ENCODE measurements at places on chromosomes 12 and 14.
A peak's percentile ranks its signal among the peaks of the same experiment; 100 is the strongest.

DNA sequence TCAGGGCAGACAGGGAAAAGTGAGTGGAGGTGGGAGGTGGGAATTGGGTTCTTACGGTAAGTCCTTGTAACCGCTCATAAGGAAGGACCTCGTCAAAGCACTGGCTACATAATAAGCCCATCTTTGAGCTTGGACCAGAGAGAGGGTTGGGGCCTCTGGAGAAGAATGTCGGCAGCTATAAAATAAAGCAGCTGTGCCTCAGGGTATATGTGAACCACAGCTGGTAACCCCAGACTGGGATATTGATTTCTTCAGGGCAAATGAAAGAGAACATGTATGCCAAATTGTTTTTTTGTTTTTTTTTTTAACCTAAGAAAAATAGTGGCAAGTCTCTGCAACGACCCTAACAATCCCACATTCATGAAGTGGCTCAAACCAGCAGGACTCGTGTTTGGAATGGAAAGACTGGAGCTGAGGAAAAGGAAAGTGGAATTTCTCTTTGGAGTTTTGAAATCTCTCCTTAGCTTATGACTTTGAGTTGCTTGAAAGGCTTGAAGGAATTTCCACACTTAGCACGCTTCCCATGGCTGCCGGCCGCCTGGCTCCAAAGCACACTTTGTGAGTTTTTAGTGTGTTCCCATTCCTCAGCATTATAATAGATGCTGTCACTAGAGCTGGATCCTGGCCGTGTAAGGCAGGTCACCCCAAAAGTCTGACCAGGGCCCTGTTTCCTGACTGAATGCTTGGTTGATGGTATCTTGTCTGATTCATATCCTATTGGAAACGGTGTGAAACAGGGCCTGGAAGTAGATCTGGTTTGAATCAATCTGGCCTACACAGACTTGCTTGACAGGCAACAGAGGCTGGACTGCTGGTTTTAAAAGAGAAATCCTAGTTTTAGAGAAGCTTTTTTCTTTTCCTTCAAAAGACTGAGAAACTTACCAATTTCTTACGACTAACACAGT, 244.7 kb downstream of the MSRB3 start:
- peak; percentile 20 for DNase-seq

DNA sequence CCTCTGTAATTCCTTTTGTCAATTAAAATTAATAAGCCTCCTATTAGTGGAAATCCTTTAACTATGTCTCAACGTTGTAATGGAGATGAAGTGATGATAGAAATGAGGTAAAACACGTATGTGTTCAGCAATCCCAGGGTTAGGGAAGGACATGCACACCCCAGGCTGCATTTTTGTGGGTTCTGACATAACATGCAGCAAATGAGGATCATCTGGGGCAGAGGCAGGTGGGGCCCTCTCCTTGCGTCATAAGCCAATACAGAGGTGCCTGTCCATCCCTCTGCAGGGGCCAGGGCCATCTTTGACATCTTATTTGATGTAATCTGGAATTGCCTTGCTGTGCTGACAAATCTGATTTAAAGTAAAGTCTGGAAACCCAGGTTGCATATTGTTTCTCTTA, 73.2 kb downstream of the MYRFL start:
- peak; percentile 46 for DNase-seq

DNA sequence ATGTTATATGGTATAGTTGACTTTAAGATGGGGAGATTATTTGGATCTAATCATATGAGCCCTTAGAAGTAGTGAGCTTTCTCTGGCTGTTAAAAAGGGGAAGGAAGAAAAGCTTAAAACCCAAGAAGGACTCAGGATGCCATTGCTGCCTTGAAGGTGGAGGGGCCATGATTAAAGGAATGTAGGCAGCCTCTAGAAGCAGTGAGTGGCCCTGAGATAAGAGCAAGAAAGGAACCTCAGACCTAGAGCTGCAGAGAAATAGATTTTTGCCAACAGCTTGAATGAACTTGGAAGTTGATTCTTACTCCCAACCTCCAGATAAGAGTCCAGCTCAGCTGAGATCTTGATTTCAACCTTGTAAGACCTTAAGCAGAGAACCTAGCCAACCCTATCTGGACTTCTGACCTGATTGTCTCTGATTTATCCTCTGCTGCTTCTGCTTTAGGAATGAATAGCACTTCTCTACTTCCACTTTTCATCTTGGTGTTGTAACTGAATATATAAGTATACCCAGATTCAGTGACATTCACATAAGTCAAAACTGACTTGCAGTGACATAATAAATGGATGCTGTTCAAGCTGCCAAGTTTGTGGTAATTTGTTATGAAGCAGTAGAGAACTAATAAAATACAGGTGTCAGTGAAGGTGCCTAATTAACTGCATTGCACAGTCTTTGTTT, 33.5 kb downstream of the RAD51B start:
- no peak for DNase-seq

- peak; percentile 94 for DNase-seq
These were observed 139.5 kb downstream of the CHST11 start for GRCh38 chr12:104596134-104596799.

GRCh38 chr12:125089083-125089482, 23.8 kb downstream of the AACS start:
- no peak for DNase-seq

- peak; percentile 92 for DNase-seq
These were observed 52.6 kb upstream of the VPS33A start for GRCh38 chr12:122318607-122319605.

DNA sequence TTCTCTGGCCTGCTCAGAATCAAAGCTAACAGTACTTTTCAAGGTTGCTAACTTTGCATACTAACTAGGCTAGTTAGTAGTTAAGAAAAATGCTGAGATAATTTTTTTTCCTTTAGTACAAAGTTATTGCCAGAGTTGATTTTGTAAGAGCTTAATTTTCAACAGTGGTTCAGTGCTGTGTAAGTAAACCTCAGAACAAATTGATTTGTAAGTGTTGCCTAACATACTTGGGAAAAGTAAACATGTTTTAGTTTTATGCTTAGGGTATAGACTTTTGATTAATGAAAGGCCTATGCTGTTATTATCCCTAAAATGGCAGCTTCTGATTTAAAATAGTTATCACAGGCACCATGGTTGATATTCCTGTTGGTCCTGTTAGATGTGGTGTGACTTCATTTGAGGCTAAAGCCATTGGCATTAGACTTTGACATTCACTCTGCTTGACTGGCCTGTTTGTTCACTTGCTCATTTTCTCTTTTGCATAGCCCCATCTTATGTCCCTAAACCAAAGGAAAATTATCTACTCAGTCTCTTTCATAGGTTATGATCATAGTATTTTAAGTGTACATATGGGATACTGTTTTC, 5.2 kb downstream of the CMAS start:
- no peak for DNase-seq

DNA sequence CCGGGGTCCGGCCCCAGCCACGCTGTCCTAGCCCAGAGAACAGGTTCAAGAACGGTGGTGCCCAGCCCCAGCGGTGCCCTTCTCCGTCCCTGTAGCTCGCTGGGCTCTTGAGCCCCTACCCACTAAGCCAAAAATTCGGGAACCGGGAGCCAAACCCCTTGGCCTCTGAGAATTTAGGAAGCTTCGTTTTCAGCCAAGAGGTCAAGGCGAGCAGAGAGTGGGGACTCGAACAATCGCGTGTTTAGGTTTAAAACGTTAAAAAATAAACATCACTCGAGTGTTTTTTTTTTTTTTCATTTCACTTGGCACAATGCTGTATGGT, 6.2 kb downstream of the SIX1 start:
- DNase-seq: no peak

DNA sequence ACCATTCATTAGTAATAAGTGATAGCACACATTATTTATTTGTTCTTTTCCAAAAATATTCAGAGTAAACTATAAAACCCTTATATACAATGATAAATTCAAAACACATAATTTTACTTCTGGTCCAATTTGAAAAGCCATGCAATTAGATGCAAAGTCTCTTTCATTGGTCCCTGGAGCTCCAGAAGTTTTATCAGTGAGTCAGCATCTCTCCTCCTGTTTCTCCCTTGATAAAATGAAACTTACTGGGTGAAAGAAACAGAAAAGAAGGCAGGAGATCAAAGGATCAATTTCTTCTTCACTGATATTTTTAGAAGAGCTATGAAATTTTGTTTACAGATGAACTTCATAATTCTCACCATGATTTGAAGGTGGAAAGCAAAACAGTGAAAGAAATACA, 47.5 kb downstream of the IFNG start:
- no peak for DNase-seq

DNA sequence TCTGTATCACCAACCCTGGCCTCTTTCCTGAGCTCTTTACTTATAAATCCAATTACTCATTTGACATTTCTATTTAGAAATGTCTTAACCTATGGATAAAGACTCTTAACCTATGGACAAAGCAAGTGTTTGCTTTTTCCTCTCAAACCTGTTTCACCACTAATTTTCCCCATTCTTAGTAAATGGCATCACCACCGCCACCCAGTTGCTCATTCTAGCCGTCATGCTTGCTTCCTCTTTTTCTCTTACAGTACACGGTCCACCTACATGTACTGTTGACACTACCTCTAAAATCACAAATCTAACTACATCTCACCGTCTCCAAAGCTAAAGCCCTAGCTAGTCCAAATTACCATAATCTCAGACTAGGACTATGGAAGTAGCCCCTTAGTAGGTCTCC, 60.0 kb downstream of the CAPS2 start:
- DNase-seq: no peak

DNA sequence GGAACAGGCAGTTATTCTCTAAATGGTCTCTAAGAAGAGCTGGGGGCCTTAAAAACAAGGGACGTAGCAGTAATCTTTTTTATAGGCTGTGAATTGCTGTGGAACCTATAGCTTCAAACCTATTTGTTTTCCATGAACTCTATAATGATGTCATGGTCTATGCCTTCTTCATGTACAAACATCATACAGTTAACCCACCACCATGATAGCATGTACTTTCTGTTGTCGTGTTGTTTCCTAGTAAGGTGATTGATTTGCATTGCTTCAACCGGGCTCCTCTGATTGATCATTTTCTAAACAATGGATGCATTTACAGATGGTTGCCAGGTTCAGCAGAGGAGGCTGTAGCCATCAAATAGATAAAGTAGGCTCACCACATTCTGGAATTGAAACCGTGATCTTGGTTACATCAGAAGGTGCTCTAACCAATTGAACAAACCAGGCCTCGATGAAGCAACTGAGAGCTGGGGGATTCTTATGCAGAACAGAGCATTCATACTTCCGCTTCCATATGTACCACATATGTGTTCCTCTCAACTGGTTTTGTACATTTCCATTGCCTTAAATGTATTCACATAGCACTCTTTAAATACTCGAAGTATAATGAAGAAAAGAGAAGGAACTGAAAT, 25.6 kb upstream of the PCNX1 start:
- no peak for DNase-seq

GRCh38 chr12:58502841-58503240, 417.5 kb downstream of the LRIG3 start:
- no peak for DNase-seq

- peak; percentile 52 for DNase-seq
These were observed 799 bp downstream of the SLC38A6 start for GRCh38 chr14:60981633-60982455.

- DNase-seq: no peak
These were observed 76.0 kb downstream of the CAND1 start for GRCh38 chr12:67344979-67345710.

GRCh38 chr14:30678926-30679431, 56.9 kb downstream of the SCFD1 start:
- DNase-seq: no peak

GRCh38 chr14:83632375-83632774, 1897.6 kb upstream of the FLRT2 start:
- DNase-seq: no peak

- DNase-seq: no peak
These were observed 884 bp downstream of the GPD1 start for GRCh38 chr12:50104417-50105366.

GRCh38 chr14:53953828-53954550, 2.6 kb downstream of the BMP4 start:
- peak; percentile 20 for DNase-seq

DNA sequence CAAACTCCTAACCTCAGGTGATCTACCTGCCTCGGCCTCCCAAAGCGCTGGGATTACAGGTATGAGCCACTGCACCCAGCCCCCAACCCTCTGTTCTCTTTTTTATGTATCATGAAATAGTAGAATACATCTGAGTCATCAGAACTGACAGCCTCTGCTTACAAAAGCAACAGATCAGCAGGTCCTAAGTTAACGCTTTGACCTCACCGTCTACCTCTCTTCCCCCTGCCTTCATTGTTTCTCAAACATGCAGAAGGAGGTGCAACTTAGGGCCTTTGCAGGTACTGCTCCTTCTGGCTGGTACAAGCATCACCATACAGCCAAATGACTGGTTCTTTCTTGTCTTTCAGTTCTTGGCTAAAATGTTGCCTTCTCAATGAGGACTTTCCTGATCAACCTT, 249.2 kb downstream of the PAWR start:
- DNase-seq: no peak

DNA sequence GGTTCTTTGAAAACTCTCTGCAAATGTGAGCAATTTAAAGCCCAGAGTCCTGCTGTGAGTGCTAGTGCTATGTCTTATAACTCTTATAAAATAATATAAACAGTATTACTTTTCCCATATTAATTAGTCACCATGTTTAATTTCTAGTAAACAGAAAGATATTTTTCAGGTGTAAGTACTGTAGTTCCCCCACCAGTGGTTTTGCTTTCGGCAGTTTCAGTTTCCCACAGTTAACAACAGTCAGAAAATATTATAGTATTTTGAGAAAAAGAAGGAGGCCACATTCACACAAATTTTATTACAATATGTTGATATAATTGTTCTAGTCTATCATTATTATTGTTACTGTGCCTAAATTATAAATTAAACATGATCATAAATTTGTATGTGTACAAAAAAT, 800.5 kb downstream of the LRFN5 start:
- no peak for DNase-seq

DNA sequence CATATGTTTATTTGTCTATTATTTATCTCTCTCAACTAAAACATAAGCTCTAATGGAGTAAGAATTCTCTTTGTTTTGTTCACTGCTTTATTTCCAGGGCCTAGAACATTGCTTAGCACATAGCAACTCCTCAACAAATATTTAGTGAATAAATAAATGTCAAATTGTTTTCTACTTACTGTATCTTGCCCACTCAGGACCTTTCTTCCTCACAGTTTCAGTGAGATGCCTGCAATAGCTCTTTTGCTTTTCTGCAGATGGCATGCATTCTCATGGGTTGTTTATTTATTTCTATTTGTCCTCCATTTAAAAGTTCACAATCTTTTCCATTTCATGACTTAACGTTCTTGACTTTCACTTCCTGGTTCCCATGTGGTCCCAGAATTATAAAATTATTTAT, 94.9 kb upstream of the TTC7B start:
- no peak for DNase-seq

- DNase-seq: no peak
These were observed 484 bp downstream of the MIS18BP1 start for GRCh38 chr14:45252366-45253069.

GRCh38 chr14:30527196-30527595, 31.8 kb upstream of the G2E3 start:
- DNase-seq: no peak

- no peak for DNase-seq
These were observed 21.6 kb upstream of the CHFR start for GRCh38 chr12:132909030-132909368.

DNA sequence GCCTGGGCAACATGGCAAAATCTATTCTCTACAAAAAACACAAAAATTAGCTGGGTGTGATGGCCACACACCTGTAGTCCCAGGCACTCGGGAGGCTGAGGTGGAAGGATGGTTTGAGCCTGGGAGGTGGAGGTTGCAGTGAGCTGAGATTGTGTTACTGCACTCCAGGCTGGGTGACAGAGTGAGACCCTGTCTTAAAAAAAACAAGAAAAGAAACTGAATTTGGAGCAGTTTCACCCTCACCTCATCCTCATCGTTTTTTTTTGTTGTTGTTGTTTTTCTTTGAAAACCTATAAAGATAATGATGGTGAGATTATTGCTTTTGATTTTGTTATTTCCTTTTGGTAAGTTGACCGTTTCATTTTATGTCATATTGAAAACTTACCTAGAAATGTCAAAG, 60.7 kb downstream of the SLC38A6 start:
- no peak for DNase-seq
